ENCODE measurements at places on chromosomes 3 and 15.

GRCh38 chr3:177066068-177066467, 131.2 kb downstream of the TBL1XR1 start:
- no peak for DNase-seq

DNA sequence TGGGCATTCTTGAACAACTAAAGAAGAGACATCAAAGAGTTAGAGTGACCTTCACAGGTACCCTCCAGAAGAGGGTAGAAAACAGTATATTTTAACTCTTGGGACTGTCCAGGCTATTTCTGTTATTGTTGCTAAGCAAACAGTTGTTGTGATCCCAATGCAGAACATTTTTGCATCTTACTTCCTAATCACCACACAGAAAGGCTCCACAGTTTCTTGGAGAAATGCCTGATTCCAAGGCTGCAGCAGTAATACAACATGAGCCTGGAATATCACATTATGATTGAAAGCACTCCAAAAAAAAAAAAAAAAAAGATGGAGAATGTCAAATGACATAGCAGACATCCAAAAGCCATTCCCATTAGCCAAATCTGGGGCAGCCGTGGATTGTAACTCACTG, 195.6 kb downstream of the CTNNB1 start:
- DNase-seq, result no peak

DNA sequence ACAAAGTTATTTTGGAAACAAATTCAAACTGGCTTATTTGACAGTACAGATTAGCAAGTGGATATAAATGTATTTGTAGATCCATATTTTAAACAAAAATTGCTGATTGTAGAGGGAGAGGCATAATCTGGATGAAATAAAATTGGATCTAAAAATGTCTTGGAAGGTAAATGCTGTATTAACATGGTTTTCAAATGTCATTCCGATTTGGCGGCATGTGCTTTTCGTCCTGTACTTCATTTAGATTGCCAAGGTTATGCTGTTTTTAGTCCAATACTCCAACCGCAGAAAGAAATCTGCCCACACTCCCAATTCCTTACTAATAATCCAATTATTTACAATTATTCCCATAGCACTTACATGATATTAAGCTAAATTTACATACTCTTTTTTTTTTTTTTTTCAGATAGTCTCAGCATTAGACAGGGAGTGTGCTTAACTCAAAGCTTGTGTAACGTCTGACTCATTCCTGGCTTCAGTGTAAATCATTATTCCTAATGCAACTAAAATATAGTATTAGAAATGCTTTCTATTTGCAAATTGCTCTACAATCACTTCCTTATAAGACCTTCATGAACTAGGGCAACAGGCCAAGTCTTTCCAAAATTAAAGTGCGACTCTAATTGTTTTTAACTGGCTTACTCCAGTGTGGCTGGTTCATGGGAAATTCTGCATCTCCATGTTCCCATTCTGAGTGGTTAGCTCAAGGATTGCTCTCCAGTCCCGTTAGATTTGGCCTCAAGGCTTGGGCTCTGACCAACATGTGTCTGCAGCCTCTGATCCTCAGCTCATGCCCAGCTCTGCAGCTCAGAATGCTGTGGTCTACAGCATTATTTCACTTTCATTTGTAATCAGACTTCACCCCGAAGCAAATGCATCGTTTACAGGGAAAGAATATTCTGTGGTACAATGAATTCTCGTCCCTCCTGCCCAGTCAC, 103.9 kb downstream of the FBN1 start:
- DNase-seq, result peak; percentile 69

DNA sequence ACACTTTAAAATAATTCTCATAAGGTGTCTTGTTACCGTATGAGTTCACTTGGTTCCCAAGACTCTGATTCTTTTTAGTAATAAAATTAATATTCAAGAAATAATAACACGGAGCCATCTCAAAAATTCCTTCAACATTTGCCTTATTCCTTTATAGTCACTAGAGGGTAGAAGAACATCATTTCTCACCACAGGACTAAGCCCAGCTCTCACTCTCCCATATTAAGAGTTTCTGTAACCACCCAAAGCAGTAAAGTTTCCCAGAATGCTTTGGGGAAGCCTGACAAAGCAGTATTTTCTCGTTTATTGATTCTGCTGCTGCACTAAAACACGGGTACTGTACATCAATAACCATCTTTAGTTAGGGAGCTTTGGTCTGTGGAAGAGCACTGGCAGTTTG, 114.9 kb downstream of the MCTP2 start:
- no peak for DNase-seq

DNA sequence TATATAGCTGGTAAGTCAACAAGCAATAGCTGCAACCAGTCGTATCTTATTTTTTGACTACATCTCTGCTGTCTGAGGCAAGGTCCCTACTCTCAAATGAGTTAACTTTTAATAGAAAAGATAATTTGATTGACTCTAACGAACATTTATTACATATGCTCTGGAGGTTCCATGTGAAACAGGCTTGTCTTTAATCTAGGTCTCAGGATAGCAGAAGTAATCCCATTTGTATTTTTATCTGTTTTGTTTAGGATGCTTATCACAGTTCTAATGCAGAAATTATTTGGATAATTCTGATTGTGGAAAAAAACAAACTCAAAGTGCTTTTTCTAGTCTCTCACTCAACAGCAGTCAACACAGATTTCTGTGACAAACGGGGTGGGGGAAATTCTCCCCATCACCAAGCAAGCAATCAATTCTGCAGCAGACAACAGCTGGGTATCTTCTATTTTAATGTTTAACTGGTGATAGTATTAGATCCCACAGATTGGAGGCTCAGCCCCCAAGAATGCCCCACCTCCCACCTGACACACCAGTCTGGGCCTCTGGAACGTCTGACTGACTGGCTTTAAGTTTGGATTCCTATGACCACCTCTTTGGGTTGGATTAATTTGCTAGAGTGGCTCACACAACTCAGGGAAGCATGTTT, 58.8 kb downstream of the ITPR1 start:
- DNase-seq, result no peak

DNA sequence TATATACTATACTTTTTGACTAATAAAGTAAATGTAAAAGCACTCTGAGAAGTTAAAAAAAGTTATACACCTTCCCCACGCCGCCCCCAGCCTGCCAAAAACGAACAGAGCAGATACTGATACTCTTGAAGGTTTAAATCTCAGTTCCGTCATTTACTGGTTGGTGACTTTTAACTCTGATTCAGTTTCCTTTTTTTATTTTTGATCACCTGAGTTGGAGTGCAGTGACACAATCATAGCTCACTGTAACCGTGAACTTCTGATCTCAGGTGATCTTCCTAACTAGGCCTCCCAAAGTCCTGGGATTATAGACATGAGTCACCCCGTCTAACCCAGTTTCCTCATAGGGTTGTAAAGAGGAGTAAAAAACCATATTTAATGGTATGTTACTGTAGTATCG, 3.3 kb upstream of the TIPIN start:
- DNase-seq, result no peak

DNA sequence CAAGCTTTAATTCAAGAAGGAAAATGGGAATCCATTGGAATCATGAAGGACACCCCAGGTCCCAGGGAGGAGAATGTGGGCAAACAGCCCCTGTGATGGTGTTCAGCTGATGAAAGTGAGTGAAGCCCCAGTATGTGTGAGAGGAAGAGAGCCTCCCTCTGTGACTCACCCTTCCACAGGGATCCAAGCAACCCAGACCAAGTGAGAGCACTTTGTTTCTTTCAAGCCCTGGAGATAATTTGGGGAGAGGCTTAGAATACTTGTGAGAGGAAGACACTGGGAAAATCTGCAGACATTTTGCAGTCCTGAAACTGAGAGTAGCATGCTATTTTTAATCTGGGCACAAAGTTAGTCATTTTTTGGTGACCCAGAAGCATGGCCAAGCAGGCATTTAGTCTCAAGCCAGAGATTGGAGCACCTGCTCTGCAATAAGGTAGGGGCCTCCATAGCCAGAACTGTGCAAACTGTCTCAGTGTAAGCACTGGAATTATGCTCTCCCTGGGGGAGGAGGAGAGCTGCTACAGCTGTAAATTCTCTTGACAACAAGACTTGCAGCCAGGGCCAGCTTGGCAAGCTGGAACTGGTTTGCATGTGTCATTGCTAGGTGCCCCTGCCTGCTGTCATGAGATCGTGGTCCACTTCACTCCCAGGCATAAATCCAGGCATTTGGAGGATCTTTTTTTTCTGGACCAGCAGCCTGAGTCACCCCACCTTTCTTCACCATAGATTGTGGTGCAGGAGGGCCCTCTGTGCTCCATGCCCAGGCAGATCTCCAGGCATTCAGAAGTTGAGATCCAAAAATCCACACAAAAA, 537.8 kb upstream of the DPPA4 start:
- no peak for DNase-seq

DNA sequence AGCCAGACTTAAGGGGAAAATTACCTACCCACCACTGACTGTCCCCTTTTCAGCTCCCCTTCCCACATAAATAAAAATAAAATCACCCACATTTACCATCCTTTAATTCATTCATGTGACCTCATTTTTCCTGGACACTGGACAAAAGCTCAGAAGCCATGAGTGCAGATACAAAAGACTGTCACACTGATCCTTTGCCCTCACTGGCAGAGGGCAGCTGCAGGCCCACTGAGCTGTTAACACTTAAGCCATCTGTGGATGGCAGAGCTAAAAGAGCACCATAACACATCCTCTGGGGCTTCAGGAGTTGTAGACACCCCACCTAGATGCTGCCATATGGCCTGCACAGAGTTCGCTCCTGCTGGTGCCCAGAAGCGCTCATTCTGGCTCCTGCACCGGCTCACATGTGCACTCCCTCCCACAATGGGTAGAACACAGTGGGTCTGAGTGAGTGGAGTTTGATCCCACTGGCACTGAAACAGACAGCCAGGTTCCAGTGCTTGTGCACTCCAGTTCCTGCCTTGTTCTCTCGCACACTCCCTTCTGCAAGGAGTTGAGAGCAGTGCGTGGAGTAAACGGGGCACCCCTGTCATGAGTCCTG, 38.8 kb downstream of the EDC3 start:
- DNase-seq, result no peak

DNA sequence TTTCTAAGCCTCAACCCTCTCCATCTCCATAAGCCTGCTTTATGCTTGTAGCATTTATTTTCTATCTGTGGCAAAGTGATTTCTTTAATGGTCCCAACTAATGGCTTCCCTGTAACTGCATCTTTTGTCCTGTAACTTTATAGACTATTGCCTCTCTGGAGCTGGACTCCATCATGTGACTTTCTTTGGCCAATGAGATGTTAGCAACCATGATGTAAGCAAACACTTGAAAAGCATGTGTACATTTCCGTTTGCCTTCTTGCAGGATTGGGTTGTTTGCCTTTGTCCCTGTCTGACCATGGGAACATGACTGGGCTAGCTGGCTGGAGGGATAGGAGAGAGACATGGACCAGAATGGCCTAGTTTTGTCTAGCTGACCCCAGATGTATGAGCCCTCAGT, 106.0 kb upstream of the LRIG1 start:
- no peak for DNase-seq

- DNase-seq, result no peak
These were observed 19.2 kb downstream of the NME9 start for GRCh38 chr3:138310494-138310893.

GRCh38 chr15:42721916-42722315, 15.0 kb downstream of the CDAN1 start:
- DNase-seq, result no peak

DNA sequence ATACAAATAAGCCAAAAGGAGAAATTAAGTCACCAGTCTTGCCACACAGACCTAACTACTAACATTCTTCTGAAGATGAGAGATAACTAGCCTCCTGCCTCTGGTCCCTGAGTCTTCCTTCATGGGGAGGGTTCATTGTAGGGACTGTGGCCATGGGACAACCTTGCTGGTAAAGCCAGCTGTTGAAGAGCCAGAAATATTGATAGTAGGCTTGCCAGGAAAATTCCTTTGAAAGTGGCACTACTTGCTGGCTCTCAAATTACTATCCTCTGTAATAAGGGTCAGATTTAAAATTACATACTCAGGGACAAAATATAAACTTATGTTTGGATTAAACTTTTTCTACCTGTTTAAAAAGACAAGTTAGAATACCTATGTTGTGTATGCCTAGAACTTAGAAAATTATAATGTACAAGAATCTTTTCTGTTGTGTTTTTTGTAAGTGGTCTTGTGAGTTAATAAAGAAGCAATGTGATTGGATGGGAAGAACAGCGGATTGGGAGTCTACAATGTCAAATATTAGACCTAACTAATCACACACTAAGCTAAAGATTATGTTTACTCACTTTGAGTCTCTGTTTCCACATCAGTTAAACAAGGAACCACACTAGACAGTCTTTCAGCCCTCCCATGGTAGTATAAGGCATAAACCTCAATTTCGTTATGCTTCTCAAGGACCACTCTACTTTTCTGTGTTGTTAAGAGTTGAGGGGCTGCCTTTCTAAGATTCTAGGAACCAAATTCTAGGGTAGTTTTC, 60.0 kb upstream of the TRIM71 start:
- DNase-seq, result no peak

- no peak for DNase-seq
These were observed 96.0 kb upstream of the MYZAP start for GRCh38 chr15:57495554-57496165.

- no peak for DNase-seq
These were observed 67.7 kb upstream of the NSMCE3 start for GRCh38 chr15:29337156-29337959.

DNA sequence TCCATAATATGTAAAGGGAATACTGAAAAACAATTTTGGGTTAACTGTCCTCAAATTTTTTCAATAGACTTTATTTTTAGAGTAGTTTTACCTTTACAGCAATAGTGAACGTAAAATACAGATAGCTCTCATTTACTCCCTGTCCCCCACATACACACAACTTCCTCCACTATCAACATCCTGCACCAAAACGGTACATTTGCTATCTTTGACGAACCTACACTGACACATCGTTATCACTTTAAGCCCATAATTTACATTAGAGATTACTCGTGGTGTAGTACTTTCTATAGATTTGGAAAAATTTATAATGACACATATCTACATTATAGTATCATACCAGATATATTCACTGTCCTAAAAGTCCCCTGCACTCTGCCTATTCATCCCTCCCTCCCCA, 16.9 kb upstream of the P2RY1 start:
- no peak for DNase-seq

DNA sequence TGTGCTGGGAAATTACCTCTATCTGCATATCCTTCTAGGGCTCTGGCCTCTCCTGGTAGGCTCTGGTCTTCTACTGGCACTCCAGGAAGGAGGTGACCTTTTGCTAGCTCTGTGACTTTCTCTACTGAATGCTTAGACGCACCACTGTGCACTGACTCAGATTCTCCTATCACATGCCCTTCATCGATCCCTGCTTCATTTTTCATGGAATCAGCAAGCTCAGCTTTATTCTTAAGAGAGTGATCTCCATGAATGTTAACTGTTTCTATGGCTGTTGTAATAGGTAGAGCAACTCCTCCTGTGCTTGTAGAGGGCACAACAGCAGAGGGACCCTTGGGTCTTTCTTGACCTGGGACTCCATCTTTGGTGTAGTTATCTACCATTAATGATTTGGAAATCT, 106.6 kb downstream of the MAP4 start:
- no peak for DNase-seq

DNA sequence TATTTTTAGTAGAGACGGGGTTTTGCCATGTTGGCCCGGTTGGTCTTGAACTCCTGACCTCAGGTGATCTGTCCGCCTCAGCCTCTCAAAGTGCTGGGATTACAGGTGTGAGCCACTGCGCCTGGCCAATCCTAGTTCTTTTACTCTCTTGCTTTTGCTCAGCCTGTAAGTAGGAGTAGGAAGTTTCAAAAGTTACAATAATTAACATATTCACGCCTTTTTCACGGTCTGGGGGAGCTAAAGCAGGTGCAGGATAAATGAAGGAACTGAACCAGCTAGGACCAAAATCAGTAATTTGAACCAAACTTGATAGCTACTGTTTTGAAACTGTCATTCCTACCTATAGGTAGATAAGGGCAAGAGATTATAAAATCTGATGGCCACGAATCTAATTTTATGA, 98.5 kb downstream of the CACNA1D start:
- DNase-seq, result no peak

- DNase-seq, result no peak
These were observed 3.4 kb downstream of the KLF15 start for GRCh38 chr3:126353694-126354321.
